Stimulated activated CD4-positive, alpha-beta T cell treated with anti-CD3 and anti-CD28 coated beads, Interleukin-1b, Interleukin-23, amount 100 ng/mL, for 48 hours (primary cell): ENCODE measurements at places on chromosomes 7 and 10.

DNA sequence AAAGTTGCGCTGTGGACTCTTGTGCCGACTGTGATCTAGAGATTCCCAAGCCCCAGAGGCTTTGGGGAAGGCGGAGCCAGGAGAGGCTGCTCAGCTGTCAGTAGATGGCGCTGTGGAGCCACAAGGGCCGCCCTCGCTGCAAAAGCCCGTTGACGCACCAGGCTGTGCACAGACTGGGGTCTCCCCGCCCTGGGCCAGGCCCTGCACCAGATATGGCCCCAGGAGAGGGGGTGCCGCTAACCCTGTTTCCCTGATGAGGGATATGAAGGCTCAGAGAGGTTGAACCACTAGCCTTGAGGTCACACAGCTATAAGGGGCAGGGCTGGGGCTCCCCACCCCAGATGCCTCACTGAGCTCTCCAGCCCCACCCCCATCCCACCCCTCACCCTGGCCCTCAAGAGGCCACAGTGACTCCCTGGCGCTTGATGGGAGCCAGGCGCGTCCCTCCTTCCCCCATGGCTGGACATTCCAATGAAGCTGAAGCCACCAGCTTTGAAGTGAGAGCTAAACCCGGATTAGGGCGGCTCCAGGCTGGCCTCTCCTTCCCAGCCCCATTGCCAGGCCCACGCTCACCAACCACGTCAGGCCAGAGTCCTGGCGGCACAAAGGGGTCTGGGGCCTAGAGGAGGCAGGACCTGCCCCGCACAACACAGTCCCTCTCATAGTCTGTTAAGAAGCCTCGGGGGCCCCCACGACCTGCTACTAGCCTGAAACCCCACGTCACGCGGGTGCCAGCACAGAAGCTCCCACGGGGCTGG is 26.4 kb downstream of the MYL10 start:
- peak; percentile 65 for DNase-seq

DNA sequence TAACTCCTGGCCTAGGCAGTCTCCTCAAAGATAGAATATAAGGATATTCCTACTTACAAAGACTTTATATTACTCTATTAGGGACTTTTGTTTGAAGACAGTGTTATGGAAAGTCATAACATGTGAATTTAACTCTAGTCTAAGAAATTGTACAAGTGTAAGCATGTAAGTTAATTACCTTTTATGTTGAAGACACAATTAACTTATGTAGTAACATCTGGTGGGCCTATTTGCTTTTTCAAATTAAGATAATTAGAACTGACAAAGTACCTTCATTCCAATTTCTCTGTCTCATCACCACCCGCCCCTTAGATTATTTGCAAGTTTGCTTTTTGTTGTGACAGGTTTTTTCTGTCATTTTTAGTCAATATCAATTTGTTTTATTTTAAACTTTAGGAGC is 126.0 kb upstream of the THSD7A start:
- no peak for DNase-seq

- DNase-seq = no peak
Observed at GRCh38 chr10:9577746-9578145, 1439.9 kb upstream of the CELF2 start.

GRCh38 chr10:7605565-7606295 is 61.0 kb downstream of the ITIH5 start:
- DNase-seq = no peak

GRCh38 chr7:114026486-114027089 is 107.8 kb upstream of the PPP1R3A start:
- DNase-seq = no peak

- no peak for DNase-seq
Observed at GRCh38 chr7:30789334-30789711, 18.1 kb downstream of the MINDY4 start.

DNA sequence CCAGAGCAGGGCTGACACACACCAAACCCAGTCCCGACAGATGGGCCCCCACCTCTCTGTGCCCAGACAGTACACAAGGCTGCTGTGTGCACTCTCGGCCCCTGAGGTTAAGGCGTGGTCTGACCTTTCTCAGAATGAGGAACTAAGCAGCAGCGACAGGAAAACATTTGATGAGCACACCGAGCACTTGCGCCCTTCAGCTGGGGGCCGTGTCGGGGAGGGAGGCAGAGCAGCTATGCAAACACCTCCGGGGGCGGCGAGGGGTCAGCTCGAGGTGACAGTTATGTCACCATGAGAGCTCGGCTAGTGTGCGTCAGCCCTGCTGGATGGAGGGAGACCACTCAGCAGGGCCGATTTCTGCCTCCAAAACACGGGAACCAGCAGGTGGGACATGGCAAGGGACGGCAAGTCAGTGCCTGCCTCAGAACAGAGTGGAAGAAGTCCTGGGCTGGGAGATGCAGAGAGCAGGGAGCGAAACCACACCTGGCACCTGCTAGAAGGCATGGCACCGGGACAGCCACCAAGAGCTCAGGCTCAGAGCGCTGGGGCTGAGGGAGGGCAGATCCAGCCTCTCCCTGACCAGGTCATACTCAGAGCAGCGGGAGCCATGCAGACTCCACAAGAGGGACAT is 57.4 kb downstream of the CHST15 start:
- DNase-seq = peak; percentile 21

DNA sequence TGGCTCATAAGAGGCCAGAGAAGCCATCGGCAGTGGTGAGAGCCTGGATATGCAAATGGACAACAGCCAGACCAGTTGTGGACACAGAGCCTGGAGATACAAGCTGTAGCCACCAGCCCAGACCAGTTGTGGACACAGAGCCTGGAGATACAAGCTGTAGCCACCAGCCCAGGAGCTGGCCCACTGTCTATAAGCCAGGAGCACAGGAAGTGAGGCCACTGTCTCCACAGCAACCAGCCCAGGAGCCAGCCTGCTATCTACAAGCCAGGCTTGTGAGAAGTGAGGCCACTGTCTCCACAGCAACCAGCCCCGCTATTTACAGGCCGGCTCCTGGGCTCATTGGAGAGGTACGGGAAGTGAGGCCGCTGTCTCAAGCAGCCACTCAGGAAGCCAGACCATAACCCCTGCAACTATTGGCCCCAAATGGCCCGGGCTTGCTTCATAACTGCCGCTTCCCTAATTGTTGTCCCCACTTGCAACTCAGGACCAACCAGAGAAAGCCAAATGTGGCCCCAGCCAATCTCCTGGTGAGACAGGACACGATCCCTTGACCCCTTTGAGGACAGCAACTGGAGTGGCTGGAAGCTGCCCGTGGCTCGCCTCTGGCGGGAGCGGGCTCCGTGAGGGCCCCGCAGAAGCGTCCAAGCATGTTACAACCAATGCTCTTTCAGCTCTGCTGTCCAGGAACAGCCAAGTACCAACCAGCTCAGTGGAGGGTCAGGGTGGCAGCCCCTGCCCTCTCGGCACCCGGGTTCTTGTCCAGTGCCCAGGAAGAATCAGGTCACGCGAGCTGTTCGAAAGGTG is 44.1 kb upstream of the CNPY1 start:
- no peak for DNase-seq
